ENCODE measurements at places on chromosomes 3 and 15.
A peak's percentile ranks its signal among the peaks of the same experiment; 100 is the strongest.

DNA sequence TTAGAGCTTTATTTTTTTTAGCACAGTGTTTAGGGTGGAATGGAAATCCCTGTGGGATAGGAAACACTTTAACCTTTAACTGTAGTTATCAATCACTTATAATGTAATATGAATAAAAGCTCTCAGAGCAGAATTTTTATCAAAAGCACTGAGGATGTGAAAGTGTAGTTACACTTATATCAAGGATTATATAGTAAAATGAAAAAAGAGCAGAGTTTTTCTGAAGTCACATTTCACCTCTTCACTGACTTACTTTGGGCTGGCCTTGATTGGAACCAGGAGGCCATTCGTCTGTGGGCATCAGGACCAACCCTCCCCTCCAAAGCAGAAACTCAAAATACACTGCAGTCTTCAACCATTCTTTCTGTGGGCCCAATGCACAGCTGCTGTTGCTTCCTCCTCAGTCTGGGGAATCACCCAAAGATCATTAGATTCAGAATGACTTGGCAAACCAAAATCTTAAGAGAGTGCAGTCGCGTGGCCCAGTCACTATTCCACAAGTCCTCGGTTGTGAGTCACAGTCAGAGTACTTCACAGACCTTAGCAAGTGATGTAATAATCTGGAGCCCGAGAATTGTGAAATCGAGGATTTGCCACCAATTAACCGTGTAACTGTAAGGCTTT lies 132.6 kb upstream of the COL8A1 start:
- peak; percentile 80 for DNase-seq

DNA sequence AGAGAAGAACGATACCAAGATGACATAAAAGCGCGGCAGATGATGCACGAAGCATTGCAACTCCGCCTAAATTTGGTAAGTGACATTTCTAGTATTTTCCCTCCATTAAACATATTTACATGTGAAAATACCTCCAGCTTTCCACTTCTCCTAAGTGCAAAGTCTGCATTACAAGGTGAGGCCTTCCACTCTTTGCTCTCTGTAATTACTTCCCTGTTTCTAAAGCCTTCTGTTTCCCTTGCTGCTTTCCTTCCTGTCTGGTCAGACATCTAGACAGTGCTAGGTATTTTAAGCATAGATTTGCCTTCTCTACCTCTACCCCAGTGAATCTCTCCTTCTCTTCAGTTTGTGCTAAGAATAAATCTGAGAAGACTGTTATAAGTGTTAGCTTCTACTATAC lies 1.9 kb downstream of the P2RY12 start:
- DNase-seq, result no peak

DNA sequence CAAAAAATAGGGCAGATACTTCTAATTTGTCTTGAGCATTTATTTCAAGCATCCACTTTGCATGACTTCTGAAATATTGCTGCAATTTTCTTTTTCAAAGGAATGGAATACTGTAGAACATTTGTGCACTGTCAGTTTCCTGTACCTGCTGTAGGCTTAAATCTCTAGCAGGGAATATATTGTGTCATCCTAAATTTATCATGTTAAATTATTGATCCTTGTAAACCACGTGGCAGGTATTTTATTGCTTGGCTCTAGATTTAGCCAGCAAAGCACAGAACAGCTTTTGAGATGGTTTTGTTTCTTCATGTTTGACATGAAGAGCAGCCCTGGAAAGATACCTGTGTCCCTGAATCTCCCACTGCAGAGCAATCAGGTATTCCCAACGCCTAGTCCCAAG lies 470.1 kb downstream of the GABRG3 start:
- no peak for DNase-seq

- DNase-seq, result no peak
These were observed 146.1 kb upstream of the THBS1 start for GRCh38 chr15:39434751-39435238.

DNA sequence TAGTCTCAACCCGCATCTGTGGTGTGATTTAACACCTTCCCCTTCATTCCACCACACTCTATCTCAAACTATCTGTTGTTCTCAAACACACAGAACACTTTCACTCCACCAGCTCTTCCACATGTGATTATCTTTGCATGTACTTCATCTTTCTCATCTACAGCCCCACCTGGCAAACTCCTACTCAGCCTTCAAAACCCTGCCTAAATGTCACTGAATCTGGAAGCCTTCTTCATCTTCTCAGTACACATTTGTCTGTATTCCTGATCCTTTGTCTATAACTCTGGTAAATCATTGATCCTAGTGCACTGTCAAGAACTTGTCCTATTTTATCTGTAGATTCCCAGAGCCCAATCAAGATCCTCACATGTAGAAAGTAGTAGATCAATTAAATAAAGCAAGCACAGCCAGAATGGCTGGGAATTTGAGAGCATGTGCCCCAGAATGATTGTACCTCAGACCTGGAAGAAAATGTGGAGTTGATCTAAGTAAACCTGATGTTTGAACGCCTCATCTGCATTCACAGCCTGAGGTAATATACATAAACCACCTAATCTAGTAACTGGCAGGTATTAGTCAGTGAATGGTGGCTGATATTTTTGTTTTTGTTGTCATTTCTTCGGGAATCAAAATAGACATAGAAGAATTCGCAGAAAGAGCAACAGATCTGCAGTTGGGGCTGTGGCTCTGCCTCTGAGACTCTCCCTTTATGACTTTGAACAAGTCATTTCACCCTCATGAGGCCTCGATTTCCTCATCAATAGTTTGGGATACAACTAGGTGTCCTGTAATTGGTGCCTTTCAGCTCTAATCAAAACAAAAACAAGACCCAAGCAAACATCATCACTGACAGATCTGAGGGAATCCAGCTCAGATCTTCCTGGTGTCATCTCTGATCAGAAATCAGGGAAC lies 28.0 kb upstream of the MAGEF1 start:
- DNase-seq, result no peak

- DNase-seq, result no peak
These were observed 244.4 kb downstream of the TIGIT start for GRCh38 chr3:114538211-114538610.

DNA sequence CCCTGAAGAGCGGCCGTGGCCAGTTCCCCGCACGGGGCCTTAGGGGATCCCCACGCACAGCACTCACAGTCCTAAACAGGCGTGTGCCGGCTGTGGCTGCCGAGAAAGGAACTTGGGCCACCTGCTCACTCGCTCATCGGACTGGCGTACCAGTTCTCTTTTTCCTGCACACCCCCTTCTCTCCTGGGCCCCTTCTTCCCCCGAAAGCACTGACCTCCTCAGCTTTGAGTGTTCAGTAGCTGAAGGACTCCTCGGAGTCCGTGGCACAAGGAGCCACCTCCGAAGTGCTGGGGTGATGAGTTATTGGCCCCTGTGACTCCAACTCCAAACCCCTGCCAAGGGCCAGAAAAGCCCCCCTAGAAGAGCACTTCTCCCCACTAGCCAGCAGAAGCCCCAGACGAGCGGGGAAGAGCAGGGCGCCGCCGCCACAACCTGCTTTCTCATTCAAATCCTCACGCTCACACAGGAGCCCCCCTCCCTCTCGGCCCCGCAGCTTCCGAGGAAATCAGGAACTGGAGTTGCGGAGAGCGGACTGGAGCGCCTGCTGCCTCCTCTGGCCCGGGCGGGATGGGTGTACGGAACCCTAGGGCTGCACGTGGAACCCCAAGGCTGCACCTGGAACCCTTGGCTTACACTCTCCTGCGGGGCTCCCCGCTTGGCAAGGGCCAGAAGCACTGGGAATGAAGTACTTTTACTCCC lies at the start of gene PLCH1:
TSS of gene PLCH1 (minus strand) at position 446 of the 699 bp plus-strand sequence. CDS start 40,847 bp downstream, outside the sequence.
- DNase-seq, result peak; percentile 82

GRCh38 chr15:66872405-66872804 lies 170.4 kb downstream of the SMAD6 start:
- no peak for DNase-seq

GRCh38 chr3:36792342-36792741 lies 28.0 kb upstream of the DCLK3 start:
- DNase-seq, result peak; percentile 31

DNA sequence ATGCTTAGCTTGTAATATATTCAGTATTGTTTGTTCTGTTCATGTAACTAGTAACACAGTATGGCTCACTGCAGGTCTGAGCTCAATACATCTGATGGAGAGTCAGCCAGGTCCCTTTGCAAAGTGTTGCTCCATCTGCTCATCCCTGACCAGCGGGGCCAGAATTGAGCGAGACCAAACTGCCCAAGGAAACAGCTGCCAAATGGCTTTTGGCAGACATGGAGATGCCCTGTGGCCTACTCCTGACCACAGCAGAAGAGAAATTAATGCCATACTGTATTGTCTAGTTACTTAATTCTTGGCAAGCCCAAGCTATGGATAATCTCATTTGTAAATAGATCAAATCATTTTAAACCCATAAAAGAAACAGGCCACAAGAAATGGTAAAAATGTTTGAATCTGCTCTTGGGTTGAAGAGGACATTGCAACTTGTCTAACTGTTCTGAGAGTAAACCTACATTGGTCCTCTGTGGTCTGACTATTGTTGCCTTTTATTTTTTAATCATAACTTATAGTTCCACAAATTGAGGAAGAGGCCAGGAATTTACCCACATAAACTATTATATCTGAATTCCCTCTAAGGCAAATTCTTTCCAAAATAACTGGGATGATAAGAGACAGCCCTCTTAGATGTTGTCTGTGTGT lies 209.5 kb downstream of the EBLN2 start:
- no peak for DNase-seq

DNA sequence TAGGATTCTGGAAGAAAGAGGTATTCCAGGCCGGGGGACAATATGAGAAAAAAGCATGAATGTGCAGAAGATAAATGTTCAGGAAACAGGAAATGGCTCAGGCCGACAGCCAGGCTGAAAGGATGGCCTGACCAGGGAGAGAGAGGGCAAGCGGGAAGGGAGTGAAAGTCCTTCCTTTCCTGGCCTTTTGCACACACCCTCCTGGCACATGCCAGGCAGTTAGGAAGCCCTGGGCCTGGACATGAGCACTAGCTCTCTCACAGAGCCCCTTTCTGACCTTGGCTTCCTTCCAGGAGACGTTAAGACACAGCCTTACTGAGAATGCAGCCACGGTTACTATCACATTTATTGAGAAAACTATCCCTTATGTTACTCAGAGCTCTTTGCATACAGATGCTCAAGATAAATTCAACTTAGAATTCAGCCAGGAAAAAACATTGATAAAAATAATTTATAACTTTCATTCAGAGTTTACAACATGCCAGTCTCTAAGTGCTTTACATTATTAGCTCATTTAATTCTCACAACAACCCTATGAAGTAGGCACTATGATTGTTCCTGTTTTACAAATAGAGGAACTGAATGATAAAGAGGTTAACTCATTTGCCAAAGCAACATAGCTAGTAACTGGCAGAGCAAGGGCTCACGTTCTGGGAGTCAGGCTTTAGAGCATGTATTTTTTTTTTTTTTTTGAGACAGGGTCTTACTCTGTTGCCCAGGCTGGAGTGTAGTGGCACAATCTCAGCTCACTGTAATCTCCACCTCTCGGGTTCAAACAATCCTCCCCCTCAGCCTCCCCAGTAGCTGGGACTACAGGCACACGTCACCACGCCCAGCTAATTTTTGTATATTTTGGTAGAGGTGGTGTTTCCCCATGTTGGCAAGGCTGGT lies 39.4 kb upstream of the SMAD3 start:
- no peak for DNase-seq

GRCh38 chr3:184537885-184538665 lies 23.5 kb upstream of the EPHB3 start:
- DNase-seq, result no peak

- DNase-seq, result no peak
These were observed 191.5 kb downstream of the CHST2 start for GRCh38 chr3:143311096-143311495.

DNA sequence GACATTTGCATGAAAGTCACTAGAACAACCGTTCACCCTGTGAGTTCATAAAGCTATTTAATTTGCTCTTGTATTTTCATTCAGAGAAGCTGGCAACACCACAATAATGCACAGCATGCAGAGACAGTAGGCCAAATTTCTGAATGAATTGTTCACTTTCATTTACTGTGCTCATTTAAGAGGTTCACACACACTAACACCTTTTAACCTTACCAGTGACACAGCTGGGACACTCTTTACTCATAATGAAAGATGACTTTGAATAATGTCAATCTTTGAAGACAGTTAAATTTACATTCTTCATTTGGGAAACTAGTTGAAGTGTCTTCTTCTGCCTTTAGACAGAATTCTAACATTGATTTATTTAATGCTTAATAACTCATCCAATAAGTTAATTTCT lies 95.7 kb downstream of the ROBO1 start:
- DNase-seq, result no peak

DNA sequence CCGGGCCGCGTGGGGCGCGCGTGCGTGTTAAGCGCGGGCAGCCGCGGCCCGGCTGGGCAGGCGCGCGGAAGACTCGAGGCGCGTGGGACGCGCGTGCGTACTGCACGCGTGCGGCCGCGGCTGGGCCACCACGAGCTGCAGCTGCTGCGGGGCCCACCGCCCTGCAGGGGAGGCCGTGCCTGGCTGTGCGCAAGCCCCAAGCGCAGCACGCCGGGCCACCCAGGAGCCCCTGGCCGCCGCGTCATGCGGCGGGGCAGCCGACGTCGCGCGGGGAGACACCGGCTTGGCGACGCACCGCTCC lies 590 bp upstream of the TRIM71 start:
- no peak for DNase-seq

DNA sequence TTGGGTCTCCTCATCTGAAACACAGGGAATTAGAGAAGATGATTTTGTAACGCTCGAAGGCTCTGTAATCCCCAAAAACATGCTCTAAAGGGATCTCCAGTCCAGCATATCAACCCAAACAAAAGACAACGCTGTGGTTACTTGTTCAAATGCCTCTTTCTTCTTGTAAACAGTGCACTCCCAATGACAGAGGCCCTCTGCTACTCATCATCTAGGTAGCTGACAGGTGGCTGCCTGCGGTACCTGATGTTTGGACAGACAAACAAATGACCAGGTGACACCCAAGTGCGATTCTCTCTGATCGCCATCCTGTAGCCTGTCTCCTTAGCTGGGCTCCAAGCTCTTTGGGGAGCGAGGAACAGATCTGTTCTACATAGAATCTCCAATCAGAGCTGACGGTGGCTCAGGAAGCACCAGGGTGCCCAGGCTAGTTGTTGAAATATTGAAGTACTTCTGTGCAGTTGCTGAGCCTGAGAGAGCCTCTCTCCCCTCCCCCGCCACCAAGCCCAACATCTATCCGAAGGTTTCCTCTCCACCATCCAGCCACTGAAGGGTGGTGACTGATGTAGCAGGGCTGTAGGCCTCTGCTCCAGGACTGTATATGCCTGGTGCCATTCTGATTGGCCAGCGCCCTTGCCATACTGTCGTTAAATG lies 238.7 kb downstream of the XXYLT1 start:
- DNase-seq, result no peak

GRCh38 chr3:146640955-146641867 lies 36.1 kb upstream of the PLSCR5 start:
- peak; percentile 67 for DNase-seq

- DNase-seq, result no peak
These were observed 185.8 kb downstream of the KCNH8 start for GRCh38 chr3:19334120-19334519.

- DNase-seq, result no peak
These were observed 15.1 kb downstream of the AVEN start for GRCh38 chr15:34023907-34024306.

GRCh38 chr3:121794264-121794983 lies 40.4 kb downstream of the IQCB1 start:
- no peak for DNase-seq

Data from RKO (cell line).